ENCODE measurements at places on chromosomes 7 and 10. TPM values are rescaled to one million over a fixed set of nuclear protein-coding genes. Genes with fewer than 3 reads are reported as not detected.

Gene ATP6V0A4
- 0.25 TPM for total RNA-seq

Gene NPSR1
- total RNA-seq, result not detected

Gene SFRP5
- 0.14 TPM for total RNA-seq

DNA sequence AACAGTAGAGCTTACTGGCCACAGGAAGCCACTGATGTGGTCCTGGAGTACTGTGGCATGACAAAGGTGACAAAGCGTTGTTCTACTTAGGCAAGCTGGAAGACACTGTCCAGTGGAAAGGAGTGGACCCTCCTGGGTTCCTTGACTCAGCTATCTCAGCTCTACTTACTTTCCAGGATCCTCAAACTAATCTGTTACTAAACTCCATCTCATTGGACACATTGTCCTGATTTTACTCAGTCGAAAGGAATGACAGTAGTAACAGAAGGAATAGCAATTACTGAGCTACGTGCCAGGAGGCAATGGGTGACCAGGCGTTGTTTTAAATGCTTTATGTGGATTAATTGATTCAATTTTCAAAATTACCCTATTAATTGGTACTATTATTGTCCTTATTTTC lies 41.6 kb downstream of the ABLIM1 start:
- peaks cover 6% of the 10 kb centered on the region for H3K4me1 ChIP-seq
- no peaks in the 10 kb centered on the region for H3K36me3 ChIP-seq
- H3K27me3 ChIP-seq, result peaks cover 2% of the 10 kb centered on the region

- no peak for DNase-seq
- H3K4me3 ChIP-seq, result no peak overlapping the region
- H3K4me1 ChIP-seq, result no peaks in the 10 kb centered on the region
- no peak overlapping the region for H3K27ac ChIP-seq
- H3K27me3 ChIP-seq, result no peaks in the 10 kb centered on the region
- H3K36me3 ChIP-seq, result no peaks in the 10 kb centered on the region
These were observed 131.0 kb upstream of the ZNF804B start for GRCh38 chr7:88628363-88629085.

DNA sequence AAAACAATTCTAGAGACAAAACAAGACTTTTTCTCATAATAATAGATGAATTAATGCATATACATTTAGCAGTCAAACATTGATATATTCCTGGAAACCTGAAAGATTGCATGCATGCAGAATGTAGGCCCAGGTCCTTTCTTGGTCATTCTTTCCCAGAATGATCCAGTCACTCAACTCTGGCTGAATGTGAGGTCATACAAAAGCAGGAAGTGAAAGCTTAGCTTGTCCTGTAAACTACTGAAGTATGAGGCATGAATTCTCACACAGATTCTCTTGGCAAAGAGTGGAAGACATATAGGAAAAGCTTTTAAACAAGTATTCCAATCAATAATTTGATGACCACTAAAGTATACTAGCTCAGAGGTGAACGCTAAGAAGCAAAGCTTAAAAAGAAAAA lies 253.9 kb downstream of the PPP1R3A start:
- H3K27me3 ChIP-seq, result no peaks in the 10 kb centered on the region
- DNase-seq, result no peak
- no peaks in the 10 kb centered on the region for H3K36me3 ChIP-seq

DNA sequence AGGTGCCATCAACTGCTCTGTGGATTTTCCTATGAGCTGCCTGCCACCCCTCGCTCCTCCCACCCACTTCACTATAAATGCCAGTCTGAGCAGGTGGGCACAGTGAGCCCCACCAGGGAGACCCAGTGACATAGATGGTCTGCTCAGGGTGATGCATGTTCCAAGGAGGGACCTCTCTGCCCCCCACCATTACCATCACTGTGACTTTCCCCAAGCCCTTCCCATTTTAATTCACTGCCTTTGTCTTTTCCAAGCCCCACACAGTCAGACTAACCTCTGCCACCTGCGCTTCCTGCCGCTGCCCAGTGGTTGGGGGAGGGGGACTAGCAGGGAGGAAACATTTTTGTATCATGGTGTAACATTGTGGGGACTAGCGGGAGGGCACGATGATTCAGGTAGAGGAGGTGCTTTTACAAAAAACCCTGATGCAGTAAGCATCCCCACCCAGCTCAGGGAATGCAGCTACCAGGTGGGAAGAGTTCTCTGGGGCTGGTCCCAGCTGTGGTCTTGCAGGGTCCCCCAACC lies 24.6 kb downstream of the PRSS2 start:
- DNase-seq, result no peak
- no peak overlapping the region for H3K4me3 ChIP-seq
- no peaks in the 10 kb centered on the region for H3K36me3 ChIP-seq
- H3K4me1 ChIP-seq, result peaks cover 32% of the 10 kb centered on the region
- H3K27ac ChIP-seq, result peak overlapping the region; percentile 82

- H3K4me1 ChIP-seq, result peaks cover 8% of the 10 kb centered on the region
- H3K36me3 ChIP-seq, result no peaks in the 10 kb centered on the region
- no peaks in the 10 kb centered on the region for H3K27me3 ChIP-seq
- DNase-seq, result peak; percentile 44
- no peak overlapping the region for H3K27ac ChIP-seq
These were observed 1.8 kb downstream of the TSPAN13 start for GRCh38 chr7:16755397-16755796.

- no peak for DNase-seq
- H3K27ac ChIP-seq, result no peak overlapping the region
- no peaks in the 10 kb centered on the region for H3K27me3 ChIP-seq
- H3K36me3 ChIP-seq, result no peaks in the 10 kb centered on the region
These were observed 27.6 kb downstream of the SLC35G1 start for GRCh38 chr10:93921338-93921737.

GRCh38 chr10:60910543-60910942 lies 33.4 kb downstream of the RHOBTB1 start:
- no peak overlapping the region for H3K27ac ChIP-seq
- no peak for DNase-seq
- peaks cover 18% of the 10 kb centered on the region for H3K4me1 ChIP-seq
- no peaks in the 10 kb centered on the region for H3K27me3 ChIP-seq

- H3K36me3 ChIP-seq, result no peaks in the 10 kb centered on the region
- peak overlapping the region; percentile 47 for H3K27ac ChIP-seq
- DNase-seq, result peak; percentile 90
- H3K4me1 ChIP-seq, result peaks cover 35% of the 10 kb centered on the region
- H3K4me3 ChIP-seq, result peak overlapping the region; percentile 18
These were observed 6.3 kb downstream of the SMURF1 start for GRCh38 chr7:99137411-99138180.

DNA sequence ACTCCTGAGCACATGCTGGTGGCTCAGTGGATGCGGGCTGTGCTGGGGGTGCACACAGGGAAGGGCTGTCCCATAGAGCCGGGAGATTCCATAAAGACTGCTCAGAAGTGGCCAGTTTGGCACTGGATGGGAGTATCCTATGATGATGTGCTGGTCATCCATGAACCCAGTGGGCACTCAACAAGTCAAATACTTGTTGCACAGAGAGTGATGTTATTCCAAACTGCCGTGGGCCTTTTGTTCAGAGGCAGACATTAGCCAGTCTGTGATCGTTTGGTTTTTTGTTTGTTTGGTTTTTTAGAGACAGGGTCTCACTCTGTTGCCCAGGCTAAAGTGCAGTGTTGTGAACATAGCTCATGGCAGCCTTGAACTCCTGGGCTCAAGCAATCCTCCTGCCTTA lies 30.9 kb upstream of the SAMD8 start:
- H3K27ac ChIP-seq, result no peak overlapping the region
- DNase-seq, result no peak
- H3K4me3 ChIP-seq, result no peak overlapping the region
- H3K4me1 ChIP-seq, result no peaks in the 10 kb centered on the region

Measured in astrocyte (in vitro differentiated cells and primary cell).